Left lung (tissue), 14 donors: ENCODE measurements at places on chromosomes 5 and 9. TPM values are rescaled to one million over a fixed set of nuclear protein-coding genes. Genes with fewer than 3 reads are reported as not detected.
A peak's percentile ranks its signal among the peaks of the same experiment; 100 is the strongest.

Gene LCP2
- 110 TPM for total RNA-seq

GRCh38 chr9:129938291-129938979 lies 103.2 kb downstream of the USP20 start:
- DNase-seq, result no peak

- no peak for DNase-seq
Measured at GRCh38 chr5:93715761-93716160, 25.6 kb downstream of the POU5F2 start.

DNA sequence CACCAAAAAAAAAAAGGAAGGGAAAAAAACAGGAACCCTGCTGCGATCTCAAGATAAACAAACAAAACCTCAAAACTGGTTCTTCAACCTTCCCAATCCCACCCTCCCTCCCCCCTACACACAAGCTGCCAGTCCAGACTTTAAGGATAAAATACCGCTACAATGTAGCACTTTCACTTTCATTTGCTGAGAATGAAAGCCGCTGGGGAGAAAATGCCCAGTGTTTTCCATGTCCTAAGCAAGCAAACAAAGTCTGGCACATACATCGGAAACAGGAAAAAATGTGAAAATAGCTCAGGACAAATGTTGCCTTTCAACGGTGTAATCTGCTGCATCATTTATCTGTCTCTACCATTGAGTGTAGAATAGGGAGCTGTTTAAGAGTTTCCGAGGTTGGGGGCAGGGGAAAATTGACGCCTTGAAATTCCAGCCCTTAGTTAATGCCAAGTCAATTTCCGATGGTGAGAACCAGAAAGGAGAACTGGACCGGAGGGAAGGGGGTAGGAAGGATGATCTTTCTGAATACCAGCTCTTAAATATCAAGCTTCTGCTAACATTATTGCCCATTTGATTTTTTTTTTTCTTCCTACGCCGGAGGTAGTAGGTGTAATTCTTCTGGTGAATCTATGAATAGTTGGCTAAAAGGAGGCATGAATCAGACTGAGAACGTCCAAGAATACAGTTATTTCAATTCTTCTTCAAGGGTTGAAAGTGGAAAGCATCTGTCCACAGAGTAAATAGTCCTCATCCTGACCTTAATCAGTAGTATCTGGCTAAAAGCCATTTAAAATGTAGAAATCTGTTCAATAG lies 1.2 kb upstream of the ADAMTS6 start:
- DNase-seq, result peak; percentile 75

- no peak for DNase-seq
Measured at GRCh38 chr9:17905781-17906175, 326.9 kb downstream of the SH3GL2 start.

DNA sequence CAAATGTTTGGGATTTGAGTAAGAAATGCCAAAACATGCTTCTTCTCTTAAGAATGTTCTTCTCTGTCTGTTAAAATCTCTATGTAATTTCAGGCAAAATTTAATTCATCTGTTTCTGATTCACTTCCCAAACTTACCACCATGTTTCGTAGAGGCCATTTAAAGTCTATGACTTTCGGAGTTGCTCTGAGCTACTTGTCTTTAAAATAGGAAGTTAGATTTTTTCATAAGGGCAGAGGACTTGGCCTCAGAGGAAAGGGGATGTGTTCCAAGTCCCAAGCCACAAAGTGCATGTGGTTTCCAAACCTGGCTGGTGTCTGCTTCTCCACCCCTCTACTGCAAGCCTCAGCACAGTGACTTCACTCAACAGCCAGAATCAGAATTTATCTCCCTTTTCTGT lies 111.3 kb upstream of the ADRA1B start:
- no peak for DNase-seq

DNA sequence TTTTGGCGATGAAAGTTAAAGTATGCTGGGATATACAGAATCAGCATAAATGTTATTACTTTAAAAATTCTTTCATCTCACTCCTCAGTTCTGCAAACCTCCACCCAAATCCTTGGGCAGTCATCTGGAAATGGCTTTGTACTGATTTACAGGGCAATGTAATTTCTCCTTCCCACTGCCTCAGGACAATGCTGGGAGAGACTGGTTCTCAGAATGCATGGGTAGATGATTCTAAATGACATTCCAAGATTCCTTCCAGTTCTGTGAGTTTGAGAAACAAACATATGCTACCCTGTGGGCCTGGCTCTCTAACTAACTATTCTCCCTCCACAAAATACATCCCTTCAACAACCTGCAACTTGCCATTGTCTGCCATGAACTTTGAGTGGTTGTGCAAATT lies 7.5 kb upstream of the PSAT1 start:
- no peak for DNase-seq

- DNase-seq, result no peak
Measured at GRCh38 chr9:127498298-127498697, 47.0 kb downstream of the LRSAM1 start.
